ENCODE measurements at places on chromosomes 2 and 18. TPM values are rescaled to one million over a fixed set of nuclear protein-coding genes. Genes with fewer than 3 reads are reported as not detected.

- DNase-seq = no peak
Measured at GRCh38 chr2:96965781-96966514, 20.4 kb downstream of the FAM178B start.

DNA sequence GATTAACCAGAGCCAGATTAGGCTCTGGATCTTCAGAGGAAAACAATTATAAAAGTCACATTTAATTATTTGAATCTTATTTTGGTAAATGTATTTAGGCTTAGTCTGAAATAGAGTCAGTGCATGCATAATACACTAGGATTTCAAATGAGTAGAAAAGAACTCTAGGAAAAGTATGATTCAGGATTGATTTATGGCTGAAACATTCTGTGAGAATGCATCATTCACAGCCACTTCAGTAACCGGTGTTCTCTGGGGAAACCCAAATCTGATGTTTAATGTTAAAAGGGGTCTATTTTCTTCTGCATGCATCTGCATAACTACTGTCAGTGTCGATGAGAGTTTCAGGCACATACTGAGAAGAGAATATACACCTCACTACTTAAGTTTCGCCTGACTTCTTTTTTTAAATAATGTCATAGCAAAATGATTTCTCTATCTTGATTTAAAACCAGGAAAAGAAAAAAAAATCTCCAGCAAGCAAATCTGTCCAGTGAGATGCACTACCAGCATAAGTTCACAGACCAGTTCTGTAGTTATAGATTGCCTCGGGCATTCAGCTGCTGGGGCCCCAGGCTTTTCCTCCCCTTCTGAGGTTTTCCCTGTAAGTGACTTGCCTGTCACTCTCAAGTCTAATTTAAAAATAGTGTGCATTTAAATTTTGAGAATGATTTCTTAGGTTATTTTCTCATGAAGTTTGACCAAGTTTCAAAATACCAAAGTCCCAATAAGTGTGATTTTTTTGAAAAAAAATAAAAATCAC is 501.5 kb downstream of the NR4A2 start:
- DNase-seq = no peak

GRCh38 chr2:145806546-145806945 is 1286.6 kb upstream of the ZEB2 start:
- no peak for DNase-seq

DNA sequence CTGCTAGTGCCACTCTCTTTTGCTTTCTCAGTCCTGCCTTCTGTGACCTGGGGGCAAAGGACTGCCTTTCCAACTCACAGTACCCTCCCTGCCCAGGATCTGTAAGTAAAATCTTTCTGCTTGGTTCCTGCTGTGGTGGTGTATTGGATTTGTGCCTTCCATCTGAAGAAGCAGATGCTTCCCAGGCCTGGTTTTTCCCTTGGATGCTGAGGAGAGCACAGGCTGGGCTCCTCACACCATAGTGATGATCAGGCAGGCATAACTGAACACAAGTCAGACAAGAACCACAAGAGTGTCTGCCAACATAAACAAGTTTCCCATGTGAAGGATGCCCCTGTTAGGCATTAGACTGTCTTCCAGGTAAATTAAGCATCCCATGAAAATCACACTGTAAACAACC is 121.3 kb upstream of the NRXN1 start:
- no peak for DNase-seq

GRCh38 chr2:35297403-35297802 is 1058.2 kb upstream of the CRIM1 start:
- DNase-seq = no peak

DNA sequence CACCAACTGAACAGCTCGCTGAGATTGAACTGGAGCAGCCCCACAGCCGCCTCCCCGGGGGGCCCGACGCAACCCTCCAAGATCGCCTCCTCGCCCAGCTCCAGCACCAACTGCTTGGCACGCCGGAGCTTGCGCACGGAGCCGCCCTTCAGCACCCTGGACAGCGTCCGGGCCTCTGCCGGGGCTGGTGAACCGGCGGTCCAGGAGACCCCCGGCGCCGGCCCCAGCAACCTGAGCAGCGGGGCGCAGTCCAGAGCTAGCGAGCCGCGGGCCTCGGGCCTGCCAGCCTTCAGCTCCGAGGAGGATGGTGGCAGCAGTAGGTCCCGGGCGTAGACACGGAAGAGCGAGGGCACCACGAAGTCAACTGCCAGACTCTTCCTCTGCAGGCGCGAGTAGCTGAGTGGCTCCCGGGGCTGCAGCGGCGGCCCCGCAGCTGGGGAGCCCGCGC is 1.2 kb downstream of the ALK start:
- peak; percentile 41 for DNase-seq

DNA sequence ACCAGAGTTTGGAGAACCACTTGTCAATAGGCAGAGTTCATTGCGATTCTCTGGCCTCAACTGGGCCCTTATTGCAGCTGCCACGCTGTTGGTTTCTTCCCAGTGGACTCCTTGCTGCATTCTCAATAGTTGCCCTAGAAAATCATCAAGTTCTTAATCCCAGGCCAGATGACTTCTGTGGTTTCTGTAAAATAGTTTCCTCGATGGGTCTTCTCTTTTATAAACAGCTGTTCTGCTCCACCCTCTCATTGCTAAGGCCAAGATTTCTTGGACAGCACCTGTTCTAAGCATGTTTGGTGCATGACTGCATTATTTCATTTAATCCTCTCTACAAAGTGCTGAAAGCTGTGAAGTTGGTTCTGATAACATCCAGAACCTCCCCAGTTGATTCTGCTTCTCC is 131.0 kb downstream of the BCL2L11 start:
- DNase-seq = no peak

DNA sequence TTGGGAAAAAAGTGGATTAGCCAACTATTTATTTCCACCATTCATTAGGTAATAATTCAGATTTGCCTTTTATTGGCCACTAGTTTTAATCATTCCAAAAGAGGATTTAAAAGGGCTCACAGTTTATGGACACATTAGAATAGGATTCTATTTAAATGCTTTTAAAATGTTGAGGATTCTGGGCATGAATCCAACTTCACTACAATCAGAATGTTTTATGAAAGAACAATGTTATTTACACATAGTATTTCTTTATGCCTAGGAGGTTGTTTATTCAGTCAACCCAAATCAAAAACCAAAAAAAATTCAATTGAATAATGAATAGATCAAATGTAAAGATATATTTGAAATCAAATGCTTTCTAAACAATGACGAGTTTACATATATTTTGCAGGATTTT is 232.2 kb downstream of the GULP1 start:
- DNase-seq = no peak

DNA sequence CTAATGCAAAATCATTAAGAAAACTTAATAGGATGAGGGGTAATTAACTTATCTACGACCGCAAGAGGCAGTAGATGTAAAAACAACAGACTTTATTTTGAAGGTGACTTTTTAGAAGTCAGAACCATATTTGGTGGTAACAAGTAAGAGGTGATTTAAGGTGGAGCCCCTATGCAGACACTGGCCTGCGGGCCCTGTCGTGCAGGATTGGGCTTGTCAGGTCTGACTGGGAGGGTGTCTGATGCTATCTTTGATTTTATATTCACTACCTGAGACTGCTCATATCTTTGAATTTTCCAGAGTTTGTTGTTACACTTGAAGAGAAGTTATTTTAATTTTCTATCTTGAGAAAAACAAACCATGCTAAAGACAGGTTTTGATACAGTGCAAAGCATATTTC is 29.1 kb upstream of the SCLY start:
- DNase-seq = no peak

- DNase-seq = no peak
Measured at GRCh38 chr2:163771596-163771995, 35.8 kb upstream of the FIGN start.

DNA sequence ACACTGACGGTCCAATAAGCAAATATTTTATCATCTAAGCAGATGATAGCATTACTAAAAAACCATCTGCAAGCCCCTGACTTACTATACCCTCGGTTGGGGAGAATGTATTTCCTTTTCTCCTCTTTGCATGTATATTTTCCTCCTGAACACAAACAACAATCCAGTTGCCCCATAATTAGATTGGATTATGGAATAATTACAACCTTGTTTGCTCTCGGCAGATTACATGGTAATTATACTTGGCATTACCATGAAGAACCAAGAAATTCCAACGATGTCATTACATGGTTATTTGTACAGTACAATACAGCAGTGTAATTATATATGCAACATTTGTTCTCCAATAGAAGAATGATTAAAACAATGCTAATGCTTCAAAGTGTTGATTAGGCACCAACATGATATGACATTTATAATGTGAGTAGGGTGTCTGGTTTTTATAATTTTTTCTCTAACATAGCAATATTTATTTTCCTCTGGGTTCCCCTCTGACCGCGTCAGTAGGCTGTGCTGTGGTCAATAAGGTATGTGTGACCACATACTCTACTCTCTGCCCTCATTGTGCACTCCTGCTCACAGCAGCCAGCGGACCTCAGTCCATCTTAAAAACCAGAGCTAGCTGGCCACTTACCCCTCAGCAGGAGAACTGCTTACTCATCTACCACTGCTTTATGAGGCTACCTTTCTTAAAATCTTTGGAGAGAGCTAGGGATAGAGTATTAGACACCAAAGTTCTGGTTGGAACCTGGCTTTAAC is 176.1 kb downstream of the INSIG2 start:
- no peak for DNase-seq

- DNase-seq = no peak
Measured at GRCh38 chr18:10140461-10141282, 226.9 kb downstream of the VAPA start.

- no peak for DNase-seq
Measured at GRCh38 chr2:71743995-71744675, 290.8 kb downstream of the DYSF start.

- no peak for DNase-seq
Measured at GRCh38 chr2:109382226-109382895, 231.4 kb downstream of the SEPTIN10 start.

GRCh38 chr2:241314226-241315092 is 1.0 kb downstream of the HDLBP start:
- no peak for DNase-seq

DNA sequence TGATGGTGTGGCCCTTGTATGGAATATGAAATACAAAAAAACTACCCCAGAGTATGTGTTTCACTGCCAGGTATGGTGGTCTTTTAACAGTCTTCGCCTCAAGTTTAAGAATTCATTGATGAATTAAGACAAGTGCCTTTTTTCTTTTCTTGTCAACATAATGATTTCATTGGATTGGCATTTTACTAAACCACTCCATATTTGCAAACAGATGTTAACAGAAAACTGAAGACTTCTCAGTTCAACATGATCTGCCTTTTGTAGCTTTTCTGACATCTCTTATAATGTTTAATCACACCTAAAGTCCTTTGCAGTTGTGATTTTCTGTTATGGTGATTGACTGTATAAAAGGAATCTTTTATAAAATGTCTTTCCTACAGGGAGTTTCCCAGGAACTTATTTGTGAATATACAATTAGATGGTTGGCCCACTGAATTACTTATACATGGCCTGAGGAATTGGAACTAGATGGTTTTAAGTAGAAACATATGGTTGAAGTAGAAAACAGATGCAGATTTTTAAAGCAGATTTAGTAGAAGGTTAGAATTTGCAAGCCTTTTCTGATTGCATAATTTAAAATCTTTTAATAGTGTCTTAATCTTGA is 39.7 kb downstream of the DYNC1I2 start:
- no peak for DNase-seq

DNA sequence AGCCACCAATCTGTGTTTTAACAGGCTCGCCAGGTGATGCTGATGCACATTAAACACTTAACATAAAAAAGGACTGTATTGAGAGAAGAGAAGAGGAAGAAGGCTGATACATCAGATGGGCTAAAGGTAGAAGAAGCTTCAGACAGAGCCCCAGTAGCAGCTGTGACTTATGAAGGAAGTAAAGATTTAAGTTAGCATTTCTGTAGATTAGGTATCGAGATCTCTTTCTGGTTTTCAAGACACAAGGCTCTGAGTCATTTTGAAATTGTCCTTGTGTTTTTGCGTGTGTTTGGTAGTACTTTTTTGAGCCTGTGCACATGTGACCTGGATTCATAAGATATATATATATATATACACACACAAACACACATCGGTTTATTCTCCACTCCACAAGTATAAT is 40.6 kb upstream of the GCFC2 start:
- no peak for DNase-seq

GRCh38 chr2:200352636-200353035 is 46.1 kb downstream of the SPATS2L start:
- no peak for DNase-seq

DNA sequence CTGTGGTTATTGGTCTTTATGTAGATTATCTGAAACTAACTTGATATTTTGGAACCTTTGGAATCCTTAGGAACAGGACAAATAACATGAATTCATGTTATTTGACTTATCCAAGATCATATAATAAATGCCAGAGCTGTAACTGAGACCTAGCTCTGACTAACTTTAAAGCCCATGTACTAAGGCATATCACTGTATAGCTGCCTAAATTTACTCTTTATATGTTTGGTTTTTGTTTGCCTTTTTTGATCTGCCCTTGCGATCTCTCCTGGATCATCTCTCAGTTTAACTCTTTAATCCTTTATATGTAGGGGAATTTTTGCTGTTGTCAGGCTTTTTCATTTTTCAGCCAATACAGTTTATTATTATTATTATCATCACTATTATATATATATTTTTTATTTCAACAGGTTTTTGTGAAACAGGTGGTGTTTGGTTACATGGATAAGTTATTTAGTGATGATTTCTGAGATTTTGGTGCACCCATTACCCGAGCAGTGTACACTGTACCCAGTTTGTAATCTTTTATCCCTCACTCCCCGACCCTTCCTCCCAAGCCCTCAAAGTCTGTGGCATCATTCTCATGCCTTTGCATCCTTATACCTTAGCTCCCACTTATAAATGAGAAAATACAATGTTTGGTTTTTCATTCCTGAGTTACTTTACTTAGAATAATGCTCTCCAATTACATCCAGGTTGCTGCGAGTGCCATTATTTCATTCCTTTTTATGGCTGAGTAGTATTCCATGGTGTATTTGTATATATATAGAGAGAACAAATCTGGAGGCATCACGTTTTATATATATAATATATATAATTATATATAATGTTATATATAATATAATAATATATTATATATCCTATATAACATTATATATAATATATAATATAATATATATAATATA is 48.9 kb downstream of the APLF start:
- no peak for DNase-seq

Gene CIB4
- total RNA-seq = not detected

Gene GCKR
- 1.6 TPM for total RNA-seq

Gene ATOH8
- 2.0 TPM for total RNA-seq

Gene SLC9A2
- 0.41 TPM for total RNA-seq

Measured in frontal cortex (tissue), 4 donors.